ENCODE measurements at places on chromosomes 11 and 22.

DNA sequence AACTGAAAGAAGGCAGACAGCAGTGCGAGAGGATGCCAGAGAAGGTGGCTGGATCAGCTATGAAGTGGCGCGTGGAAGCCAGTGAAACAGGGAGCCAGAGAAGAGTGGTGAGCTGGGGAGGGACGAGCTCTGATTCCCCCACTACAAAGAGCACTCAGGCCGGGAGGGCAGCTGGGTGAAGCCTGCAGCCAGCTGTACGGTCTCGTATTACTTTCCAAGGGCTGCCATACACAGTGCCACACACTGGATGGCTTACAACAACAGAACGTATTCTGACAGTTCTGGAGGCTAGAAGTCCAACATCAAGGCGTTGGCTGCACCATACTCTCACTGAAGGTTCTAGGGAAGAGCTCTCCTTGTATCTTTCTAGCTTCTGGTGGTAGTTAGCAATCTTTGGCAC is 47.1 kb upstream of the WNT11 start:
- DNase-seq = no peak

DNA sequence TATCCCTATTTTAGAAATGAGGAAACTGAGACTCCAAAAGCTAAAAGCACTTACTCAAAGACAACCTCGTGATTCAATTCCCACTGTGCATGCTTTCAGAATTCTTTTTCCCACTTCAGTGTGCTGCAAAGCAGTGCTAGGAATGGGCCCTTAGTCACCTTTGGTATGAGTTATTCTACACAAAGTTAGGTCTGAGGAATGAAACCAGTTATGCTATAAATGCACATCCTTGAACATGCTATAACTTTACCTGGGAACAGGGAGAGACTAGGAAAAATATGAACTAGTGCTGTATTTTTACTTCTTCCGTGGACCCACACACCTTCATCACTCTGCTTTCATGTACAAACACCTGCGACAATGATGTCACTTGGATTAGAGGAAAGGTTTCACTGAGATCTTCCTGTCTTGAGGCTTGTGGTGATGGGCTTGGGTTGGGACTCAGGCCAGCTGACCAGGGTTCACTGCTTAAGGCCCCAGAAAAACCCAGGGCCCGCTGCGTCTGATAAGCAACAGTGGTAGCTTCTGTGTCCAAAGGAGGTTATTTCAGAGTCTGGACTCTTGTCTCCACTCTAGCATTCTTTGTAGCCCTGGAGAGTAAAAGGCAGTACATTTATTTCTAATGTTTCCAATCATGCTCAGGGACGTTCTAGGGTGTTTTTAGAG is 81.6 kb downstream of the ZC3H12C start:
- no peak for DNase-seq

- no peak for DNase-seq
Measured at GRCh38 chr22:20237480-20238440, 30.4 kb downstream of the RTN4R start.

- no peak for DNase-seq
Measured at GRCh38 chr11:47414685-47415070, 6.3 kb downstream of the SLC39A13 start.

GRCh38 chr22:44002997-44003396 is 21.1 kb upstream of the PARVB start:
- no peak for DNase-seq

DNA sequence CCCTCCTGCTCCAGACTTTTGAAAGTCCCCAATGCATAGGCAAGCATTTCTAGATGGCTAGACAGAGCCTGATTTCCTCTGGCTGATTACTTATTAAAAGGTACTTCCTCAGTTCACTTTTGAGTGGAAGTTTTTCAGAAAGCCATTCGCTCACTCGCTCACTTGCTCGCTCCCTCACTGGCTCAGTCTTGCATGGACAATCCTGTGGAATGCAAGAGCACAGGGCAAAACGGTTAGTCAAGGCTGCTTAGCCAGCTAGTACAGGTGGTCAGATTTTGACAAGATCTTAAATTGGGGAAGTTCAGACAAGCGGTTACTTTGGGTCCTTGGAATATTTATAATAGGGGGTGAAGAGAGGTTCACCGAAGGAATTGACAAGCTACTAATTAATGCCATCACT is 101.0 kb downstream of the ARL14EP start:
- no peak for DNase-seq

GRCh38 chr11:41989823-41990380 is 530.5 kb upstream of the LRRC4C start:
- DNase-seq = no peak

DNA sequence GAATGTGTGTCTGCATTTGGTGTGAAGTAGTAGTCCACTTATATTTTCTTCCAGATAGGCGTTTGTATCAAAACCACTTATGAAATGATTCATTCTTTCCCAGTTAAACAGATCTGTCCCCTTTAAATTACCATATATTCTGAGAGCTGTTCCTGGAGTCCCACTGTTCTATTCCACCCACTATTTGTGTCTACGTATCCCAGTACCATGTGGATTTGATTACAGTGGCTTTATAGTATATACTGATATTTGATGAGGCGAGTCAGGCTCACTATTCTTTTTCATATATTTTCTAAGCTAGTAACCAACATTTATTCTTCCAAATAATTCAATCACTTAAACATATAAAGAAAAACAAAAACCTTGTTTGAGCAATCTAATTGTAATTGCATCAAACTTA is 81.9 kb upstream of the RASSF10 start:
- DNase-seq = no peak

- DNase-seq = no peak
Measured at GRCh38 chr22:17921871-17922821, 102.2 kb downstream of the MICAL3 start.
